ENCODE measurements at places on chromosomes 6 and 20.

DNA sequence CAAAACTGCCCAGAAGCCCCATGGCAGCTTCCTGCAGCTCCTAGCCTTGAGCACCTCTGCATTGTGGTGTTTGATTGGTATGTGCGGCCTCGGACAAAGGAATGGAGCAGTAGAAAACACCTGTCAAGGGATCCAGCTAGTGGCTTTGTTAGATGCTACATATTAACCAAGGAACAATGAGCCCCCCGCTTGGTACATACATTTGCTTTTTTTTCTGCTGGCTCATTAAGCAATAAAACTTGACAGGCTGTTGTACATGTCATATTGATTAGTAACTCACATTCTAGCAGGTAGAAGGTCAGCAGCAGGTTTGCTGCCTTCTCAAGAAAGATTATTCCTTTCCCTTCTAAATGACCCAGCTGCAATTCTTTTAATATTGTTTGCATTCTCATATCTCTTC, 937 bp downstream of the SPACA1 start:
- DNase-seq = no peak
- no peaks in the 10 kb centered on the region for H3K27me3 ChIP-seq
- H3K27ac ChIP-seq = no peak overlapping the region
- no peak overlapping the region for H3K4me3 ChIP-seq

GRCh38 chr20:50115591-50116367, 2.8 kb upstream of the UBE2V1 start:
- H3K4me3 ChIP-seq = peak overlapping the region; percentile 94
- no peaks in the 10 kb centered on the region for H3K36me3 ChIP-seq
- peak overlapping the region; percentile 40 for H3K27ac ChIP-seq

DNA sequence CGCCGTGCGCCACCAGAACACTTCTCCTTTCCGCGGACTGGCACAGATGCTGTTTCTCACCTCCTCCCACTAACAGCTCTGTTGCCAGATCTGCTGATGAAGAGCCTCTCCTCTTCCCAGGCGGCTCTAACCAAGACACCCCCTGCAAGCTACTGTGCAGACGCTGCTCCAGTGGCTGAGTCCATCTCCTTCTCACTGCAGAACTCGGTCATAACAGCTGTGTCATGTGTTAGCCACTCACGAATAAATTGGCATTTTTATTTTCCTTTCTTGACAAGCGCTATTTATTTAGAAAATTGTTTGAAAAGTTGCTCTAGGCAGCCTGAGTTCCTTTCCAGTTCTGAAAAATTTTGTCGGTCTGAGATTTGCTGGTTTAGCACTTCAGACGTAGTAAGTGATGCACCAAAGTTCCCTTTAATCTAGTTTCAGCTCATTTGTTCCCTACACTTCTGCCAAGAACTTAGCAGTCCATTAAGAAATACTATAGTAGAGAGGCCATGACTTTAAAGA, 12.8 kb upstream of the PLEKHG1 start:
- H3K4me3 ChIP-seq = no peak overlapping the region
- H3K27ac ChIP-seq = no peak overlapping the region
- no peak for DNase-seq
- no peaks in the 10 kb centered on the region for H3K4me1 ChIP-seq
- no peaks in the 10 kb centered on the region for H3K27me3 ChIP-seq
- H3K36me3 ChIP-seq = no peaks in the 10 kb centered on the region

- peaks cover 48% of the 10 kb centered on the region for H3K4me1 ChIP-seq
- H3K36me3 ChIP-seq = no peaks in the 10 kb centered on the region
- no peaks in the 10 kb centered on the region for H3K27me3 ChIP-seq
- H3K4me3 ChIP-seq = no peak overlapping the region
These were observed 37.0 kb downstream of the RANBP9 start for GRCh38 chr6:13674533-13675190.

GRCh38 chr6:70398783-70399728, 14.3 kb upstream of the FAM135A start:
- peaks cover 53% of the 10 kb centered on the region for H3K4me1 ChIP-seq
- peak; percentile 96 for DNase-seq
- H3K36me3 ChIP-seq = no peaks in the 10 kb centered on the region

GRCh38 chr20:58303547-58303946, 6.0 kb upstream of the RAB22A start:
- H3K4me3 ChIP-seq = no peak overlapping the region
- H3K27ac ChIP-seq = no peak overlapping the region
- H3K27me3 ChIP-seq = no peaks in the 10 kb centered on the region
- peaks cover 4% of the 10 kb centered on the region for H3K4me1 ChIP-seq

DNA sequence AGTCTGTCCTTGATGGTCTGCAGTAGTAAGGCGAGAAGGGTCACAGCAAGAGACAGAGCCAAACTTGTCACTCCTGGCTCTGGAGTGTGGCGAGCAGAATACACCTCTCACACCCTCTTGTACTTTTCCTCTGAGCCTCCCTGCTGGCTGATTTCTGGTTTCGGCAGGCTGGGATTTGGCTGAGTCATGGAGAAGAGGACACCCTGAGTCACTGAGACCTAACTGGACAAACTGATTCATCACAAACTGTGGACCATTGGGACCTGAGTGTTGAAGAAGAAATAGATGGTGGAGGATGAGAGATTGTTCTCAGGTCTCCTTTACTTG, 101.7 kb downstream of the F13A1 start:
- no peak overlapping the region for H3K27ac ChIP-seq
- H3K4me1 ChIP-seq = no peaks in the 10 kb centered on the region
- H3K4me3 ChIP-seq = no peak overlapping the region

DNA sequence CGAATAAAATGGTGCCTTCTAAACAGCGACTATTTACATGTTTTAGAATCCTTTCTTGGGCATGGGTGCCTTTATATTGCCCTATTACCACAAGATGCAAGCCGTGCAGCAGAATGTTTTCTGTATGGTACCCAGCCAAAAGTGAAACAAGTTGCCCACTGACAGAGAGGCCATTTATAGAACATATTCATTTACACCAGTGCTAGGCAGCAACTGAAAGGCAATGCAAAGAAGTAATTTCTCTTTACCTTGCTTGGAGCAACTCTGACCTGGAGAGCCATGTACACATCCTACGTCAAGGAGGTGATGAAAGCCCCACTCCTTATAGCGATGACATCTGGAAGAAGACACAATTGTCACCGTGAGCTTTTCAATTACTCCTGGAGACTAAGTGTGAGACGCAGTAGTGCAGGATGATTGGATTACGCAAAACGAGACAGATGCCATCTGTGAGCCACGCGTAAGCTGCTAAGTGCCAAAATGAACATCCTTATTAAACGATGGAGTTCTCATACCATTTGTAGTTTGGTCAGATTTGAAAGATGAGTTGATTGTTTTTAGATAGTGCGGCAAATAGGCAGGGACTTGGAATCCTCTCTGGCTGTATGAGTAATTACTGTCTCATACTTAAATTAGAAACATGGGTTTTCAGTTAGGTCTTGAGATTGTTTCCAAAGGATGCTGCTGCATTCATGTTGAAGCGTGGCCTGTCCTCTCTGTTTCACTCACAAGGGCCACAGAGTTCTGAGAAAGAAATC, at the start of gene TMEM244:
Gene TMEM244, minus strand, starts transcription at position 408 of the 758 bp plus-strand sequence. Its CDS starts 127 bp downstream, at position 281.
- H3K27ac ChIP-seq = no peak within 1 kb of the TSS
- H3K4me1 ChIP-seq = no peaks in the 10 kb centered on the region
- no peaks in the 10 kb centered on the region for H3K27me3 ChIP-seq
- no peaks in the 10 kb centered on the region for H3K36me3 ChIP-seq
- no peak within 1 kb of the TSS for H3K4me3 ChIP-seq

DNA sequence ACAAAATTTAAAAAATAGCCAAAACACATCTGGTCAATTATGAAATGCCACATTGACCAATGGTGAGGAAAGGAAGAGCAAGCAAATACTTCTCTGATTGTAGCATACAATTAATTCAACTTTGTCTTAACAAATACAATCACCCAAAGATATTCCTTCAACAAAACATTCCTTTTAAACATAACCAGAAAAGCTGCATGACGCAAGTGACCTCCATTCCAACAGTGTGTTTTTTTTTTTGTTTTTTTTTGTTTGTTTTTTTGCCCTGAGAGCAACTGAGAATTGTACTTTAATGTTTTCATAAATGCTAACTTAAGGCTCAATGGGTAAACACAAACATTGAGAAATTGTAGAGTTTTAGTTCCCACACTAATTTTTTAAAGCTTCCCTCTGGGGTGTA, 184.4 kb downstream of the PTPRK start:
- H3K27me3 ChIP-seq = no peaks in the 10 kb centered on the region
- H3K4me1 ChIP-seq = peaks cover 49% of the 10 kb centered on the region
- no peak overlapping the region for H3K4me3 ChIP-seq
- no peak for DNase-seq
- H3K36me3 ChIP-seq = peaks cover 1% of the 10 kb centered on the region

GRCh38 chr20:4519534-4519933, 202.2 kb upstream of the PRND start:
- 0 out of 2 replicates have a peak, but pooled peaks cover 2% of the 10 kb centered on the region for H3K27me3 ChIP-seq
- H3K27ac ChIP-seq = no peak overlapping the region
- no peaks in the 10 kb centered on the region for H3K4me1 ChIP-seq
- H3K4me3 ChIP-seq = no peak overlapping the region
- no peaks in the 10 kb centered on the region for H3K36me3 ChIP-seq

GRCh38 chr6:43331891-43332290, 23.3 kb upstream of the CRIP3 start:
- H3K27me3 ChIP-seq = no peaks in the 10 kb centered on the region
- H3K36me3 ChIP-seq = no peaks in the 10 kb centered on the region
- H3K27ac ChIP-seq = no peak overlapping the region
- DNase-seq = no peak
- peaks cover 29% of the 10 kb centered on the region for H3K4me1 ChIP-seq

DNA sequence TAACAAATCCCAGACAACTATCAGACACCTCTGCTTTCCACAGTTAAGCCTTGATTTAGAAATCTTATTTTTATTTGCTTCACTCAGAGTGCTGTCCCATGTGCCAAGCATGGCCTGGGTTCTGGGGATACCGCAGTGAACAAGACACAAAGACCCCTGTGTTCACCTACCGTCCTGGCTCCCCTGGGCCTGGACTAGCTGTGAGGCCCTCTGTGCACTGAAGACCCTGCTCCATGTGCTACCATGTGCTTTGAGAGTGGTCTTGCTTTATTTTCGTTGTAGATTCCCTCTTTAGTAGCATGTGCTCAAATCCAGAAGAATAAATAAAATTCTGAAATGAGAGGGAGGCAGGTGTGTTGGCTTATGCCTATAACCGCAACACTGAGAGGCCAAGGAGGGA, 22.5 kb downstream of the SUMO4 start:
- peaks cover 1% of the 10 kb centered on the region for H3K27me3 ChIP-seq
- peaks cover 16% of the 10 kb centered on the region for H3K4me1 ChIP-seq
- DNase-seq = no peak
- H3K4me3 ChIP-seq = no peak overlapping the region

- no peak overlapping the region for H3K27ac ChIP-seq
- no peak for DNase-seq
- no peaks in the 10 kb centered on the region for H3K4me1 ChIP-seq
- H3K27me3 ChIP-seq = no peaks in the 10 kb centered on the region
- no peak overlapping the region for H3K4me3 ChIP-seq
These were observed 57.9 kb downstream of the SAMD5 start for GRCh38 chr6:147566244-147566898.

- H3K4me1 ChIP-seq = no peaks in the 10 kb centered on the region
- H3K27me3 ChIP-seq = no peaks in the 10 kb centered on the region
- no peak for DNase-seq
These were observed 98.8 kb upstream of the BEND6 start for GRCh38 chr6:56856036-56856580.

- no peaks in the 10 kb centered on the region for H3K4me1 ChIP-seq
- H3K27me3 ChIP-seq = no peaks in the 10 kb centered on the region
- DNase-seq = no peak
- H3K36me3 ChIP-seq = peaks cover 19% of the 10 kb centered on the region
These were observed 50.4 kb downstream of the MTHFD1L start for GRCh38 chr6:150915880-150916265.

DNA sequence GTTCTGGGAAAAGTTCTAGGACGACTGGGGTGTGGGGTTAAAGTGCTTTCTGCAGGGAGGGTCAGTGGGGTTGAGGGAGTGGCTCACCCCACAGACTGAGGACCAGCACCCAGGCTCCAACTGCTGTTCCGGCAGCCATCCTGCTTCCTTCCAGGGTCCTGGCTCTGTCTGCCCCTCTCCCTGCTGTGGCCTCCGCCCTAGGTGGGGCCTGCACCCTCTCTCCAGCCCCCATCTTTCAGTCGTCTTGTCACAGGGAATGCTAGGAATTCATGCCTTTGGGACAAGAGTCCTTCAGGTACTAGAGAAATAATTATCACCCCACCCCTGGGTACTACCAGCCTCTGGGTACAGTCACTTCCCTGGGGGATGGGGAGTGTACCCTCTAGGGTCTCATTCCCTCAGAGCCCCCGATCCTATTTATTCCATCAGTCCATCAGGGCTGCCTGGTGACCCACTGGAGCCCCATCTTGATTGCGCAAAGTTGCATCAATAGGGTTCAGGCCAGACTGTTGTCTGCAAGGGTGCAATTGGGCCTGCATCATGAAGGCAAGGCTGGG, at the start of gene AGER:
Gene AGER, minus strand, starts transcription at position 170 of the 557 bp plus-strand sequence. Its CDS starts 31 bp downstream, at position 139.
- no peak within 1 kb of the TSS for H3K27ac ChIP-seq
- DNase-seq = no peak
- H3K4me3 ChIP-seq = no peak within 1 kb of the TSS

- H3K4me1 ChIP-seq = peaks cover 21% of the 10 kb centered on the region
- H3K36me3 ChIP-seq = no peaks in the 10 kb centered on the region
- no peaks in the 10 kb centered on the region for H3K27me3 ChIP-seq
- DNase-seq = no peak
- no peak overlapping the region for H3K27ac ChIP-seq
These were observed 3.6 kb downstream of the ARMH2 start for GRCh38 chr6:24795106-24795505.

DNA sequence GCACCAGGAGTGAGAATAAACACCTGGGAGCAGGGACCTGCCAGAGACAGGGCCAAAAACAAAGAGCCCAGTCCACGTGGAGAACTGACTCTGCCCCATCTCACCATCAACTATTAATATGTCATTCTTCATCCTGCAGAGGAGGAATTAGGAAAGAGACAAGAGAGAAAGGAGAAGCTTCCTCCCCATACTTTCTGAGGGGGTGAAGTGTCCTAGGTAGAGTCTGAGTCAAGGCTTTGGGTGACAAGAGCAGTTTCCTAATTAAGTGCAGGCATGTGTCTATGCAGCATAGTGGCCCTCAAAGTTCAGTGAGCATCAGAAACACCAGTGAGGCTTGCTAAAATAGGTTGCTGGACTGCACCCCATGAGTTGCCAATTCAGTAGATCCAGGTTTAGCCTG, 40.7 kb upstream of the BMP2 start:
- H3K4me1 ChIP-seq = no peaks in the 10 kb centered on the region
- no peak overlapping the region for H3K27ac ChIP-seq
- DNase-seq = no peak
- no peaks in the 10 kb centered on the region for H3K27me3 ChIP-seq
- H3K36me3 ChIP-seq = no peaks in the 10 kb centered on the region
- no peak overlapping the region for H3K4me3 ChIP-seq

DNA sequence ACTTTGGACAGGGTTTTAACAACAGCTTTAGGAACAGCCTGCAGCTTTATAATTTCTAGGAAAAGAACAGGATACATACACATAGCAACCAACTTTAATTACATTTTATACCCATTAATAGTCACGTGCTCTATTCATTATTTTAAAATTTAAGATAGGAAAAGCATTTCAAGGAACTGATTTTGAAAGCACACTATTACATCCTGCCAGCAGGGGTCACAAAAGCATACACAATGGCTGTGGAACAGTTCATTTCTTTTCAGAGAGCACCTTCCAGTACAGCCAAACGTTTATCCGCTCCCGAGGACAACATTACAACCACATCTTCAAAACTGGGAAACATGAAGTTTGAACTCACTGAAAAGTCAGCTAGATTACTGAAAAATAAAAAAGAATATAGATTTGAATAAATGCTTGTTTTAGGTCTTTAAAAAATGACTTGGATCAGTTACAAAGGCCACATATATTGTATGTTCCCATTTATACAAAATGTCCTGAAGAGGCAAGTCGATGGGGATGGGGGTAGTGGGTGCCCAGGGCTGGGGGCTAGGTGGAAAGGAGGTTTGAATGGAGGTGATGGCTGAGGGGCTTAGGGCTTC, 104.6 kb upstream of the EXOC2 start:
- peak; percentile 45 for DNase-seq
- H3K36me3 ChIP-seq = no peaks in the 10 kb centered on the region
- H3K27me3 ChIP-seq = peaks cover 4% of the 10 kb centered on the region
- H3K27ac ChIP-seq = no peak overlapping the region
